KBM-7 (cell line): ENCODE measurements at places on chromosomes 16 and 17.

DNA sequence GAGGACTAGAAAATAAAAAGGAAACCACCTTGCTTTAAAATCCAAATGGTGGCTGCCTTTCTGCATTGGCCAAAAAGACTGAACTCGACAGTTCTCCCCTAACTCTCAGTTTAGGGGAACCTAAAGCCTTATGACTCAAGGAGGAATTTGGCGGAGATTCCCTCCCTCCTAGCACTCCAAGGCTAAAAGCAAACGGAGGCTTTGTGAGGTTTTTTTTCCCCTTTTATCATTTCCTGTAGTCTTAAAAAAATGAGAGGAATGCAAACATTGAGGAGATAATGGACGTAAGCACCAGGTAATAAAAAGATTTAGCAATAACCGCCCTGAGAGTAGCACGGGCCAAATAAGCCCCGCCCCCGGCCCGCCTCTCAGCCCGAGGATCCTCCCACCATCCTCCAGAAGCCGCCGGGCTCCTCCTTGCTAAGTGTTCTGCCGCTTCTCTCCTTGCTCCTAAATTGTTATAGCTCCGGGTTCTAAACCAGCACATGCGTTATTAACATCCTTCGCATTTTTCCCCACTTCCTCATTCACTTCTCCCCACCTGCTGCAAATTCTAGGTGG is 5.8 kb upstream of the KIFC3 start:
- peak; percentile 90 for DNase-seq

- DNase-seq, result no peak
These were observed 102.7 kb upstream of the NOL11 start for GRCh38 chr17:67615011-67615561.

DNA sequence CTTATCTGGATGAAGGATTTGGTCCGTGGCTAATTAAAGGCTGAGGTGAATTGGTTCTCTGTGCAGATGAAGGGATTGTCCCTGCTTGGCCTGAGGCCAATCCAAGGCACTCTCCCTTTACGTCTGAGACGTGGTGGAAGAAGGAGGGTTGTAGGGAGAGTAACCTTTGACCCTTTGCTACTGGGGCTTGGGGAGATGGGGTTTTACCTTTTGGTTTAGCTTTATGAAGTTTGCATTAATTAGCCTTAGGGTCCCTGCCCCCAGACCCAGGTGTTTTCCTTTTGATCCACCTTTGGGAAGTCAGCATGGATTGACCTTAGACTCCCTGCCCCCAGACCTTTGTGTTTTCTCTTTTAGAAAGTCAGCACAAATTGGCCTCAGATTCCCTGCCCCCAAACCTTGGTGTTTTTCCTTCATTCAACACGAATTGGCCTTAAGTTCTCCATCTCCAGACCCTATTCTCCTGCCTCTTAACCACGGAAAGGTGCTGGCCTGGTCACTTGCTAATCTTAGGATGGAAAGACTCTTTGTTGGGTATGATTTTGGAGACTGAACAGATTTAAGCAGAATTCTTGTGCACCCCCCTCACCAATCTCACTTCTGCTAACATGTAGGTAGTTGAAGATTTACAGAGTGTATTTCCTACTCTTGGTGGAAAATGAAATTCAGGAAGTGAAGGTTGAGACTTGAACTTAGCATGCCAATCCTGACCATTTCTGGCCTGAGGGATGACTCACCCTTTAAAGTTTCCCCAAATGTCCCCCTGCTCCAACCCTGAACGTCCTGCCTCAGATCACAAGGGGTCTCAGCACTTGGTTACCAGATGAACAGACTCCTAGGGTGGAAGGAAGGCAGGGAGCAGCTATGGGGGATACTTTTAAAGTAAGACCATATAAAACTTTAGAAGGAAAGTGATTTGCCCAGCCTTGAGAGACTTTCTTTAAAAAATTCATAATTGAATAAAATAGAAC is 23.1 kb upstream of the MMD start:
- no peak for DNase-seq

GRCh38 chr17:29379084-29379991 is 10.8 kb upstream of the TAOK1 start:
- no peak for DNase-seq

DNA sequence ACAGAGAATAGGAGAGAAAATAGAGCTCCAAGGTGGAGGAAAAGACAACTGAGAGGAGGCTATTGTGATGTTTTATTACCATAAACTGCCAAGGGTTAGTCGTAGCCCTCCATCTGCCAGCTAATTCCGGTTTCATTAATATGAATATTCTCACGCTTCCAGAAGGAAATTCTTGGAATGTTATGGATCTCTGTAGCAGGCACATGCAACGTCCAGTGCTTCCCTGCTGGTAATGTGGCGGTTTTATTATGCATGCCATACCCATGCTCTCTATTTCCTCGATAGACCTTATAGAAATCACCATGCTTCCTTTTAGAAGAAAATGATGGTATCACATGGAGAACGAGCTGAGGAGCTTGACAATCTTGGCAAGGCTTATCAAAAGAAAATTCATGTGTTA is 463.6 kb downstream of the MAF start:
- DNase-seq, result no peak

DNA sequence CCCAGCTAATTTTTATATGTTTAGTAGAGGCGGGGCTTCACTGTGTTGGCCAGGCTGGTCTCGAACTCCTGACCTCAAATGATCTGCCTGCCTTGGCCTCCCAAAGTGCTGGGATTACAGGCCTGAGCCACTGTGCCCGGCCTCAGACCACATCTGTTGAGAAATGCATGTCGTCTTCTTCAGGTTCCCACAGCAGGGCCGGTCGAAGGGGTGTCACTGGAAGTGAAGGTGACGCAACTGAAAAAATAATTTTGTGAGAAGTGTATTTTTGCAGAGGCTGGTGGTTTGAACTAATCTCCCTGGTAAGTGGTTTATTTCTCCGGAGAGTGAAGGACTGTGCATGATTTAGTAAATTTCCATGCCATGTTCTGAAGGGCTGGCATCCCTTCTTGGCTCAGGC is 33.4 kb upstream of the IL34 start:
- no peak for DNase-seq

DNA sequence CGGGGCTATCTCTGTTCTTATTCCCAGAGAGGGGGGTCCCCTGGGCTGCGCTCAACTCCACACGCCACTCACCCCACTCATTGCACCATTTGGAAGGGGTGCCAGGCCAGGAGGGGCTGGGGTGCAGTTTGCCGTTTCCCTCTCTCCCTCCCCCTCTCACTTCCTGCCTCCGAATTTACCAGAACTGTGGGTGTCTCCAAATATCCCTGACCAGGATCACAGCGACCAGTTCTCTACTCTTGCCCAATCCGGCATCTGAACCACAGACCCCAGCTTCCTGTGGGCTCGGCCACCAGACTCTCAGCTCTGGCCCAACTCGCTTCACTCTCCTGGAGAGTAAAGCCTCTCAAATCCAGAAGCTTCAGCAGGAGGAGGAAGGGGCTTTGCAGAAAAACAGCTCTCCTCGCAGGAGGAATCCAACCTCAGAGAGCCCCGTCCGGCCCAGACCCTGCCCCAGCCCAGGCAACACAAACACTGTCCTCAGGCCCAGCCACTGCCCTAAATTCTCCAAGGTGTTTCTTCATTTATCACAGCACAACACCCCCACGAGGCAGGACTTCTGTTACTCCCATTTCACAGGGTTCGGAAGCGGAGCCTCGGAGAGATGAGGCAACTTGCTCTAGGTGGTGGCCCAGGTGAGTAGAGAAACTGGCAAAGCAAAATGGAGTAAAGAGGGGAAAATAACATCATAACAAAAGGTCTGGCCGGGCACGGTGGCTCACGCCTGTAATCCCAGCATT is 423 bp upstream of the ASGR2 start:
- DNase-seq, result peak; percentile 45

- DNase-seq, result peak; percentile 3
These were observed 190.3 kb upstream of the ANKFN1 start for GRCh38 chr17:55962951-55963401.
